Sigmoid colon (tissue), 7 donors: ENCODE measurements at places on chromosomes 6 and 20. TPM values are rescaled to one million over a fixed set of nuclear protein-coding genes. Genes with fewer than 3 reads are reported as not detected.

DNA sequence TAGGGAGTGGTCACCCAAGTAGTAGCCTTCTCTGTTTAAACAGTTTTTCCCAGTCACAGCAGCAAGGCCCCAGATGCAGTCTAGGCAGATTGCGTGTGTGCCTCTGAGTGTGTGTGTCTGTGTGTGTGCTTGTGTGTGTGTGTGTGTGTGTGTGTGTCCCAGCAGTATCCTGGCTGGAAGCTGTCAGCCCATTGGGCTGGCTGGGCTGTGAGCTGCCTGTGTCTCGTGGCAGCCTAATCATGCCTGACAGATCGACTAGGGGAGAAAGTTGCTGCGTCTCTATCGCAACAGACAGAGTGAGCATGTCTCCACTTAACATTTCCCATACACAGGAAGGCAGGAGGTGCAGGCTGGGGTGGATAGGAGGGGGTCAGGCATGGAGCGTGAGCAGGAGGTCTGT, 42.9 kb upstream of the LRFN2 start:
- H3K27me3 ChIP-seq = no peaks in the 10 kb centered on the region
- no peaks in the 10 kb centered on the region for H3K36me3 ChIP-seq

DNA sequence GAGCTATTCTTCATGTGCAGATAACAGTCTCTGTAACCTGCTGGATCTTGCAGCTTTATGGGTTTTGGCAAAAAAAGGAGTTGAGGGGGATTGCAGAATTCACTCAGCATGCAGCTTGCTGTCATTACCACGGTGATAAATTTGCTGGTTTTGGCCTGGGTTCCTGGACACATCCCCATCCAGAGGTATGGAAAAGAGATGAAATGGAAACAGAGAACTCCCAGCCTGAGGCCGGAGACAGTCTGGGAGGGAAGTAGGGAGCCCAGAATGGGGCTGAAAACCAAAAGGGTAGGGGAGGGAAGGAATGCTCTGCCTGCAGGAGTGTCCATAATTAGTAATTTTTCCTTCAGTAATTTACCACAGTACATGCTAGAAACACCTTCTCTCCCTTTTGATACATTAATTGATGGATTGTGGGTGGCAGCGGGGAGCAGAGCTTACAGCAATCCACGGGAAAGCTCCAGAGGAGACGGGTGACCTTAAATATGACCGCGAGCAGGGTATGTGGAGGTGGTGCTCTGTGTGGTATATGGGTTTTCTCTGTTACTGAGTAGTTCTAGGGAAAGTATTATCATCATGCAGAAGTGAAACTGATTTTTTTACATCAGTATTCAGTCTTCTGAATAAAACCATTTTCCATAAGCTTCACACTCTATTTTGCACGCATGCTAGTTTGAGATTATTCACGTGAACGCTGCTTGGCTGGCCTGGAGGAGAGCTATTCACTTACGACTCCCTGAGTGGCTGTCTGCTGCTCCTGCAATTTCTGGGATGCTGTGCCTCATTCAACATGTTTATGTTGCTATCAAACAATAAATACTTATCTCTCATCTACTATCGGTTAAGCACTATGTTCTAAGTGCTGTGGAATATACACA, 66.3 kb upstream of the KCNK16 start:
- H3K4me3 ChIP-seq = no peak overlapping the region
- DNase-seq = no peak
- no peaks in the 10 kb centered on the region for H3K27me3 ChIP-seq
- no peaks in the 10 kb centered on the region for H3K36me3 ChIP-seq
- no peak overlapping the region for H3K27ac ChIP-seq

DNA sequence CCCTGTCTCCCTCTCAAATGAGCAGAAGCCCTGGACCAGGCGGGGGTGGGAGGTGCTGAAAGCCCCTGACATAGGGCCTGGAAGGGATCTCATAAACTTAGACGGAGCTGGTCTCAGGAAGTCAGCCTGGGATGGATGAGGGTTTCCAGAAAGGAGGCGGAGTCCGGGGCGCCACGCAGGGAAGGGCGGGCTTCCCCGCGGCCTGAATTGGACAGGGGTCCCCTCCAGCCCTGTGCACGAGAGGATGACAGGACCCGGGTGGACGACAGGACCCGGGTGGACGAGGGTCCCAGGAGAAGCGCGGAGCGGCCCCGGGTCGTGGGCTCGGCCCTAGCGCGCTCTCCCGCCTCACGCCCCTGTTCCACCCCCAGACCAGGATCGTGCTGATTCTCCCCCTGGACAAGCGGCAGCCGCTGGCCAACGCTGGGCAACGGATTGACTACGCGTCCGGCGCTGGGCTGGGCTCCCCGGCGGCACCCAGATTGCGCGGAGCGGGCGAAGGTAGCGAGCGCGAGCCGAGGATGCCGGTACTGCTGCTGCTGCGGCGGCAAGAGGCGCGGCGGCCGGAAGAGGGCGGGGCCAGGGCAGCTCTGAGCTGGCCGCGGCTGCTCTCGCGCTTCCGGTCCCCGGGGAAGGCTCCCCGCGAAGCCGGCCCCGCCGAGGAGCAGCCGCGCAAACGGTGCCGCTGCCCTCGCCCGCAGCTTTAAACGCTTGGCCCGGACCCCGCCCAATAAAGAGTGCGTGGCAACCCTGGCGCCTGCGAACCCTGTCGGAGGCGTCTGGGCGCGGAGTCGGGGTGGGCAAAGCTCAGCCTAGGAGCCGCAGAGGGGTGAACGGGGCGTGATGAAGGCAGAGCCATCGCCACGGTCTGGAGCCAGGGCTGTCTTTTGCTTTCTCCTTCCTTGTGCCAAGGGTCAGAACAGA, 1.3 kb downstream of the C20orf144 start:
- H3K4me3 ChIP-seq = peak overlapping the region; percentile 60
- H3K27me3 ChIP-seq = no peaks in the 10 kb centered on the region
- peak; percentile 91 for DNase-seq
- H3K4me1 ChIP-seq = no peaks in the 10 kb centered on the region
- H3K27ac ChIP-seq = peak overlapping the region; percentile 94
- H3K36me3 ChIP-seq = peaks cover 20% of the 10 kb centered on the region

The BEND6 gene
- 3.0 TPM for total RNA-seq

The SYS1 gene
- 57.8 TPM for total RNA-seq

GRCh38 chr20:58037631-58038030, 190.8 kb downstream of the ANKRD60 start:
- no peaks in the 10 kb centered on the region for H3K36me3 ChIP-seq
- no peaks in the 10 kb centered on the region for H3K27me3 ChIP-seq

The ZNF341 gene
- 1.2 TPM for total RNA-seq

- H3K4me3 ChIP-seq = no peak overlapping the region
- DNase-seq = no peak
- no peak overlapping the region for H3K27ac ChIP-seq
- H3K27me3 ChIP-seq = no peaks in the 10 kb centered on the region
- no peaks in the 10 kb centered on the region for H3K4me1 ChIP-seq
- no peaks in the 10 kb centered on the region for H3K36me3 ChIP-seq
Measured at GRCh38 chr6:23790756-23791155, 335.3 kb upstream of the NRSN1 start.

GRCh38 chr6:136613477-136613876, 63.3 kb upstream of the MAP7 start:
- no peaks in the 10 kb centered on the region for H3K27me3 ChIP-seq
- no peaks in the 10 kb centered on the region for H3K4me1 ChIP-seq
- H3K4me3 ChIP-seq = no peak overlapping the region
- no peak overlapping the region for H3K27ac ChIP-seq

The TFEB gene
- 24.8 TPM for total RNA-seq

GRCh38 chr6:131937226-131937625, 13.9 kb downstream of the CCN2 start:
- no peaks in the 10 kb centered on the region for H3K4me1 ChIP-seq
- DNase-seq = no peak
- no peak overlapping the region for H3K4me3 ChIP-seq
- peak overlapping the region; percentile 28 for H3K27ac ChIP-seq

- H3K27me3 ChIP-seq = no peaks in the 10 kb centered on the region
- no peaks in the 10 kb centered on the region for H3K4me1 ChIP-seq
Measured at GRCh38 chr20:63750807-63751470, 11.4 kb downstream of the SLC2A4RG start.

DNA sequence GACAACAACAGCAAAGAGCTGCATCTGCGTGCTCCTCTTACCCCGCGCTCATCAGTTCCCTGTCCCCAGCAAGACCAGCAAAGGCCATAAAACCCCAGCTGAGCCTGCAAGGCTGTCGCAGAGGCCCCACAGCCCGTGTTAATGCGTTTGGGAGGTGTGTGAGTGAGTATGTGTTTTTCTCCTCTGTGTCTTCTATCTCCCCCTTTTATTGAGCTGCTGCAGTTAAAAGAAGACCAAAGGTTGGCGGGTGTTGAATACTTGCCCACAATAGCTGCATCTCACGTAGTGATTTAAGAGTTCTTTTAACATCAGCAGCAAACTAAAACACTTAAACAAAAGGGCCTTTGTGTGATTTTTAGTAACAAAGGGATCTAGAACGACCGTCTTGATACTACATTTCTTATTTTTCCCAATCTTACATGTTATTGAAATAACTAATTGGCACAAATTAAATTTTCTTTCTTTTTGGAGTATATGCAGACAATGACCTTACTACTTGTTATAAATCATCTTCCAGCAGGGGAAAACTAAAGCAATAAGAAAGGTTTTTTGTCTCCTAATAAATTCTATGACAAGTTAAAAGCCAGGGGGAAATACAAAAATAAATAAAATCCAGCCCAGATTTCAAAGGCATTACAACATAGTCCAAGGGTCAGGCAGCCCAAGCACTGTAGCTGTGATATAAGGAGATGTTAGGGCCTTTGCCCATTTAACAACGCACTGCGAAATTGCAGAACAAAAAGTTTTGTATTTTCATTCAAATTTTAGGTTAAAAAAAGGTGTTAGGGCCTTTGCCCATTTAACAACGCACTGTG, 27.2 kb upstream of the CNKSR3 start:
- peaks cover 12% of the 10 kb centered on the region for H3K4me1 ChIP-seq
- DNase-seq = no peak
- H3K27me3 ChIP-seq = no peaks in the 10 kb centered on the region
- no peaks in the 10 kb centered on the region for H3K36me3 ChIP-seq
- no peak overlapping the region for H3K4me3 ChIP-seq
- H3K27ac ChIP-seq = peak overlapping the region; percentile 17

The PYGB gene
- total RNA-seq = 245 TPM

The NFS1 gene
- 39.2 TPM for total RNA-seq

The NHLRC1 gene
- total RNA-seq = 1.2 TPM

DNA sequence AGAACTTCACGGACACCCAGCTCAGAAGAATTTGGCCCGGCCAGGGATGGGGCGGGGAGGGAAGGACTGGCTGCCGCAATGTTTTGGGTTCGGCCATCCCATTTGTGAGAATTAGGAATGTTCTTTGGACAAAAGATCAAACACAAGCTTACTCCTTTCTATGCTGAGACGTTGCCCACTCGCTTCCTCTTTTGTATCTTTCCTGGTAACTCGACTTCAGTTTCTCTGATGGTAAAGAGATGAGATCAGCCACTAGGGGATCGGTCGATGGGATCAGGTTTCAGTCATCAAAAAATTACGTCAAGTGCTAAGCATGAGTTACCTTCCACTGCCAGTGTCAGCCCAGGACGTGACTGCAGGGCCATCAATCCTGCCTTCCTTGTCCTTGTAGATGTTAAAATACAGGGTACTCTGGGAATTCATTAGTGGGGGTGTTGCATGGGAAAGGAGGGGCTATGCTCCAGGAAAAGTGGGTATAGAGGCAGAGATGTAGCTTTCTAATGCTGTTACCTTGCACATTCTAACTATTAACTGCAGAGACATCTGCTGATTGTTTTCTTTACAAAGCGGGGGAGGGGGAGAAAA, 190.2 kb downstream of the TSHZ2 start:
- H3K27ac ChIP-seq = peak overlapping the region; percentile 3
- DNase-seq = peak; percentile 74
- no peaks in the 10 kb centered on the region for H3K27me3 ChIP-seq
- H3K36me3 ChIP-seq = no peaks in the 10 kb centered on the region

GRCh38 chr20:23226612-23227265, 123.9 kb upstream of the NXT1 start:
- H3K4me3 ChIP-seq = no peak overlapping the region
- H3K27me3 ChIP-seq = no peaks in the 10 kb centered on the region
- H3K4me1 ChIP-seq = peaks cover 12% of the 10 kb centered on the region
- no peak overlapping the region for H3K27ac ChIP-seq
- DNase-seq = no peak

DNA sequence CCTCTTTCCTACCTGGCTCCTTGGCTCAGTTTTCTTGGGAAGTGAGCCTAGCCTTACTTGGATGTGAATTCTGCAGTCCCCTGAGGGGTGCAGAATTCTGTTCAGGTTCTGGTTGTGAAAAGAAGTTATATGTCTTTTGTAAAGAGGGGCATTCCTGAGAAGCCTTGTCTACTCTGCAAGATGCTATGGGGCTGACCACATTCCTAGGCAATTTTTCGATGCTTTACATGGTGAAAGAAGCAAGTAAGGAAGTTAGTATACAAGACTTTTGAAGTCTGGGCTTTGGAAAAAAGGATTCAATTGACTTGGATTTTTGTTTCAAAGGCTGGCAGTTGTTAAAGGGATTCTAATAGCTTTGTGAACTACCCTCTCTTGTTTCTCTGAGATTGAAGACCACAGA, 167.9 kb upstream of the STMND1 start:
- H3K27ac ChIP-seq = no peak overlapping the region
- H3K36me3 ChIP-seq = no peaks in the 10 kb centered on the region
- H3K27me3 ChIP-seq = no peaks in the 10 kb centered on the region
- H3K4me1 ChIP-seq = no peaks in the 10 kb centered on the region
- H3K4me3 ChIP-seq = no peak overlapping the region

The EDN1 gene
- total RNA-seq = 6.4 TPM

- no peak overlapping the region for H3K27ac ChIP-seq
- H3K4me3 ChIP-seq = no peak overlapping the region
- DNase-seq = no peak
- H3K4me1 ChIP-seq = no peaks in the 10 kb centered on the region
- H3K36me3 ChIP-seq = no peaks in the 10 kb centered on the region
Measured at GRCh38 chr6:165456286-165456685, 146.9 kb upstream of the C6orf118 start.

- H3K4me3 ChIP-seq = no peak overlapping the region
- H3K27ac ChIP-seq = peak overlapping the region; percentile 82
Measured at GRCh38 chr6:2790588-2791449, 25.6 kb downstream of the WRNIP1 start.

The ZFP57 gene
- total RNA-seq = not detected

The TPMT gene
- total RNA-seq = 8.6 TPM

The SYCP2L gene
- 22.1 TPM for total RNA-seq

The CFB gene
- 33.5 TPM for total RNA-seq

The SLC52A3 gene
- total RNA-seq = 0.16 TPM

DNA sequence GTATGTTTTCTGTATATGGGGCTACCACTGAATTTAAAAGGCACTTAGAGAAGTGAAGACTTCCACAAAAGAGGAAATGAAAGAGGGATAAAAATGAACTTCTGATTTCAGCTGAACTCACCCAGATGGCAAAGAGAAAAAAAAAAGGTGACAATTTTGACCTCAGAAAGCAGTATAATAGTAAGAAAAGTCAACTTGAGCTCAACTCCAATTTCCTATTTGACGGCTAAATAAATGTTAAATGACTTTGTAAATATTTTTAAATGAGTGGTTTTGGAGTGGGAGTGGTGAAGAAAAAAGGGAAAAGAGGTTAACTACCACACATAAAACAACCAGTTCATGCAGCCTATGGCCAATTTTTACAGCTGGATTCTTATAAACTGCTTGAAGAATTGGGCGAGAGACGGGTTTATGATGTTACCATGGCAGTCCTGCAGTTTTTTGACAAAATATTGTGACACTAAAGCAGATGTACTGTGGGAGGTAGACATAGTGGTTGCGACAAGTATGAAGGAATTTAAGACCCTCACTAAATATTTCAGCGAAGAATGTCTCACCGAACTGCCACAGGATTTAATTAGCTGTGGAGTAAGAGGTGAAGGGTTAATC, 49.8 kb upstream of the ADTRP start:
- H3K27ac ChIP-seq = no peak overlapping the region
- DNase-seq = no peak
- no peaks in the 10 kb centered on the region for H3K4me1 ChIP-seq
- no peaks in the 10 kb centered on the region for H3K36me3 ChIP-seq
